ENCODE measurements at places on chromosomes 5 and 9.

DNA sequence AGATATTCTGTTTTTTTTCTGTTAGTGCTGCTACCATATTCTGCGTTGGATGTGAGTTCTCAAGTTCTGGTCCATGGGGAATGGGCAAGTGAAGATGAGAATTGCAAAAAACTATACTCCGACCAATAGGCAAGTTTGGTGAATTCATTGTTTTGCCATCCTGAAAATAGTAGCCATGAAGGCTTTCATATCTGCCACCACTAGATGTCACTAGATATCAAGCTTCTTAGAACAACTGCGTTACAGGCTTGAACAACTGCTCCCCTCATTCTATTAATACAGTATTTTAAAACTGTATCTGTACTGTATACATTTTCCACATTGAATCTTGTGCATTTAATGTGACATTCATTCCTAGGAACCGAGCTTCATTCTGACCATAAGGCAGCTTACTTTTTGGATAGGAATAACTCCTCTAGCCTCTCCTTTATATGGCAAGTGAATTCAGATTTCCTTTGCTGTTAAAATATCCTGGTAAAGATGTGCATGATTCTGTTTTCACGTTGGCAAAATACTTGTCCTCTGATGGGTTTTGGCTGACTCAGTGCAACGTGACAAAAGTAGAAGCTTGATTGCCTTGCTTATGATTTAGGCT lies 163.6 kb downstream of the SREK1 start:
- DNase-seq = peak; percentile 65

- DNase-seq = no peak
Observed at GRCh38 chr5:120465436-120465961, 1.4 kb downstream of the PRR16 start.

GRCh38 chr5:61306531-61307131 lies 25.4 kb upstream of the ZSWIM6 start:
- no peak for DNase-seq

DNA sequence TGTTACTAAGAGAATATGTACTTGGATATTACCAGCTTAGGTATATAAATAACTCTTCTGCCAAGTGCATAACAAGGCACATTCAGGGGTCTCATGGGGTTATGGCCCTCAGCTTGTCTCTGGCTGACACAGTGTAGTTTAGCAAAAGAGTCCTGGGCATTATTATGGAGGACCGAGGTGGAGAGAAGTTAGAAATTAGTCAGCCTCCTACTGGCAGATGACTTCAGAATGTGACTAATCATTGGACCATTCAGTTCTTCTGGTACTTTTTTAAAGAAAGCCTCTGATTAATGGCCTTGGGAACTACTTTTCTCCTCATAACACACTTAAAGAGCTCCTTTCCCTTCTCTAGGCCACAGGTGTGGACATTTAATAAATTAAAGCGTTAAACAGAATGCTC lies 178.9 kb downstream of the SH3GL2 start:
- DNase-seq = no peak

- no peak for DNase-seq
Observed at GRCh38 chr5:31049936-31050704, 143.4 kb upstream of the CDH6 start.

DNA sequence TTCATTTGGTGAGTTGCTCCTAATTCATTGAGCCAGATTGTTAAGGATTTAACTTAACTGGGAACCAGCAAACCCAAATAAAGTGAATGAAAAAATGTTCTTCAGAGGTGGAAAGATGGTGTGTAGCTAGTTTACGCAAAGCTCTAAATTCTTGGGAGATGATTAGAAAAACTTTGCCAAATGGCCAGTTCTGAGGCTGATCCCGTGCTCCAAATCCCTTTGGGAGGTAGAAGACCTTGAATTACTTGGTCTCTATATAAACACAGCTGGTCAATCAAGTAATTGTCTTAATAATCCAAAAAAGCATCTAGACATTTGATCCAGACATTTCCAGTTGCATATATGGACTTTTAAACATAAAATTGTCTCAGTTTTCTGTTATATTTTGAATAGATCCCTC lies 11.4 kb downstream of the ACTL7B start:
- no peak for DNase-seq

GRCh38 chr9:135647884-135648283 lies 8.5 kb upstream of the GLT6D1 start:
- no peak for DNase-seq

- DNase-seq = peak; percentile 34
Observed at GRCh38 chr5:78964889-78965288, 20.2 kb downstream of the ARSB start.

- no peak for DNase-seq
Observed at GRCh38 chr9:128405780-128406171, 14.9 kb upstream of the CERCAM start.

DNA sequence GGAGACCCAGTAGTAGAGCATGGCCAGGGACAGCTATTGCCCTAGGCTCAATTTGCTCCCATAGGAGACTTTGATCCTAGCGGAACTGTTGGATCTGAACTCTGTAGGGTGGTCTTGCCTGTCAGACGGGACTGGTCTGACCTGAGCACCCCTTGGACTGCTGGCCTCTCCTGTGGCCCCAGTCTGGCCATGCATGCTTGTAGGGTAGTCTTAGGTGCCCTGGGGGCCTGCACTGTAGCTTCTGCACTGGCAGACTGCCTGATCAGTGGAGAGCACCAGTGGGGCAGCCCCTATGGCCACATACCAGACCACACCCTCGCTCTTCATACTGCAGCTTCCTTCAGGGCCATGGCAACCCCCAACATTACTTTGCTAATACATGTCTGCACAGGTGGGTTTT lies 396.1 kb upstream of the GRAMD2B start:
- no peak for DNase-seq

DNA sequence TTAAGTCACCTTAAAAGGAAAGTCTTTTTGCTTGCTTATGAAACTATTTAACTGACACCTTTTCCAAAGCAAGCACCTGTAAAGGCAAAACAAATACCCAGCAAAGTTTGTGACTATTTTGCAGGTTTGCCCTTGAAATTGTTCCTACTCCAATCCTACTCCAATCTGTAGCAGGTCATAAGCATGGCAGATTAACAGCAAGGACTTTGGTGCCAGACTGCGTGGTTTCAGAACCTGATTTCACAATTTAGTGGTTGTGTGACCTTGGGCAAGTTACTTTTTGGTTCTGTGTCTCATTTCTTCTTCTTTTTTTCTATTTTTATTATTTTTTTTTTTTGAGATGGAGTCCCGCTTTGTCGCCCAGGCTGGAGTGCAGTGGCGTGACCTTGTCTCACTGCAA lies 282.1 kb downstream of the RFX3 start:
- no peak for DNase-seq

DNA sequence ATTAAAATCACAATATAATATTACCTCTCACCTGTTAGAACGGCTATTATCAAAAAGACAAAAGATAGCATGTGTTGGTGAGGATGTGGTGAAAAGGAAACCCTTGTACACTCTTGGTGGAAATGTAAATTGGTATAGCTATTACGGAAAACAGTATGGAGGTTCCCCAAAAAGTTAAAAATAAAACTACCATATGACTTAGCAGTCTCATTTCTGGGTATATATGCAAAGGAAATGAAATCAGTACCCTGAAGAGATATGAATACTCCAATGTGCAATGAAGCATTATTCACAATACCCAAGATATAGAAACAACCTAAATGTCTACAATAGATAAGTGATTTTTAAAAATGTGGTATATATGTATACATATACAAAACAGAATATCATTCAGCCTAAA lies 199.9 kb downstream of the SNX18 start:
- DNase-seq = no peak

GRCh38 chr5:16916262-16916878 lies 19.7 kb downstream of the MYO10 start:
- DNase-seq = no peak

GRCh38 chr5:141958546-141959172 lies 657 bp upstream of the PCDH12 start:
- no peak for DNase-seq

DNA sequence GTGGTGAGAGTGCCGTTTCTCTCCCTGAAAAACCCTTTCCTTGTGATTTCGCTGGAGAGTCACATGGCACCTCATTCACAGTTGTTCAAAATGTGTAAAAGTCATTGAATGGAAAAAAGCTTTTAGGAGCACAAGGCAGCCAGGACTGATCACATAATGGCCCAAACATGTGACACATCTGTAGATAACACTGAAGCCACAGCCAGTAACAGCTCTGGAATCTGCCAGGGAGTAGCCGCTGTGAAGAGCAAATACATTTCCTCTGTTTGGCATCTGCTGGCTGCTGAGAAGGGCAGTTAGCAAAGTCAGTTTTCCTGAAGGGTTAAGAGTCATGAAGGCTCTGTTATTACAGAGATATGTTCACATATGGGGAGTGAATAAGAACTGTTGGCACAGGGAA lies 271.8 kb downstream of the NNT start:
- no peak for DNase-seq

GRCh38 chr5:148145916-148146315 lies 22.4 kb upstream of the SPINK14 start:
- no peak for DNase-seq

- no peak for DNase-seq
Observed at GRCh38 chr5:80140496-80140895, 105.3 kb downstream of the THBS4 start.

- DNase-seq = no peak
Observed at GRCh38 chr9:128771094-128771721, 519 bp downstream of the ZER1 start.

DNA sequence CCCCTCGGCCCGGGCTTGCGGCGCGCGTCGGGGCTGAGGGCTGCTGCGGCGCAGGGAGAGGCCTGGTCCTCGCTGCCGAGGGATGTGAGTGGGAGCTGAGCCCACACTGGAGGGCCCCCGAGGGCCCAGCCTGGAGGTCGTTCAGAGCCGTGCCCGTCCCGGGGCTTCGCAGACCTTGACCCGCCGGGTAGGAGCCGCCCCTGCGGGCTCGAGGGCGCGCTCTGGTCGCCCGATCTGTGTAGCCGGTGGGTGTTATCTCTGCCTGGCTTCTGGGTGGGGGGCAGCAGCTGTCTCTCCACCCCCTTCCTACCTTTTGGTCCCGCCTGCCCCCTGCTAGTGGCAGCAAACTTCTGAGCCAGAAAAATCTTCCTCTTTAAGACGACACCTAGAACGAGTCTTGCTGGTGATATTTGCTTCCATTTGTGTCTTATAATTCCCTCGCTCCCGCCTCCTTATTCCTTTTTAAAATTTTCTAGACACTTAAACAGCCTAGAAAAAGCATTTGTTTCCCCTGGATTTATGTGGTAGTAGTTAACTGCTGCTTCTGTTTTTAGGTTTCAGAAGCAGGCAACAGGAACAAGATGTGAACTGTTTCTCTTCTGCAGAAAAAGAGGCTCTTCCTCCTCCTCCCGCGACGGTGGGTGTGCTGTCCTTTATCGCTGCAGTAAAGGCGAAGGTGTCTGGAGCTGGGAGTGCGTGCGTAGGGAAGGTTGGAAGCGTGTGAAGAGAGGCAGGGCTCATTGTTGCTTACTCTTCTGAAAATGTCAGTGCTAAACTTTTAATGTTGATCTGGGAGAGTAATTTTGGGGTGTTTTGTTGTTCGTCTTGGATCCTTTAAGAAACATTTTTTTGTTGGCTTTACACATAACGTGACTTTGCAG lies 554 bp downstream of the JAK2 start:
- DNase-seq = no peak

GRCh38 chr9:133998915-133999595 lies 6.9 kb upstream of the VAV2 start:
- DNase-seq = no peak

DNA sequence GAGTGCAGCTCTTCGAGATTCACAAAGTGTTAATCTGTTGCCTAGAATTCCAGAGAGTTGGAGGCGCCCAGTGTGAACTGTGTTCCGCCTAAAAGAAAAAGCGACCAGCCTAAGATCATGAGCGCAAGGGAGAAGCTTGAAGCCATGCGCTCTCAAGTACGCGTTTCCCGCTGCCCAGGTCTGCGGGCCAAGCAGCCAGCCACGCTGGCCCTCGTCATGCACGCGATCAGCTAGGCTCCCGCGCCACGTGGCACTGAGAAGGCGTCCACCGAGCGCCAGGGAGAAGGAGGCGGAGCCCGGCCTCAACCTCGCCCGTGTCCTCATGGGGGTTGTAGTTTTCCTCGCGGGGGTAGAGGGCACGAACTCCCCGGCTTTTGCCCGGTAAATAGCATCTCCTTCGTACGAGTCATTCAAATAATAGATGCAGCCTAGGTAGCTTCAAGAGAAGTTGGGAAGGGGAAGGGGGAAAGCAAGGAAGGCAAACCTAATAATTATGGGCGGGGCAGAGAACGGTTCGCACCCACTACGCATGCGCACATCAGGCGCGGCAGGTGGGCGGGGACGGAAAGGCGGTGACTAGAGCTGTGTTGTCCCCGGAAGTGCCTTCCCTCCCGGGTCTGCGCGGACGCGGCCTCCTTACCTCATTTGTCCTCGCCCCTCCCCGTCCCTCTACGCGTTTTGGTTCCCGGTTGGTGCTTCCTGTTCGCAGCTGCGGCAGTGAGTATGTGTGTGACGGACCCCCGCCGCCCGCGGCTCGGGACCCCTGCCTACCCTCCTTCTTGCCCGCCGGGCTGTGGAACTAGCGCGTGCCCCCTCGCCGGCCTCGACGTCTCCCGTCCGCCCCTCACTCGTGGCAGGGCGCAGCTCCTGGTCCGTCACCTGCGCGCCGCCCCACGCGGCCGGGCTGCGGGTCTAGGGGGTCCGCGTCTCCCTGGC lies at the start of gene ZCCHC7:
ZCCHC7 (plus strand) TSS at position 668 of the 936 bp plus-strand sequence.
- peak; percentile 57 for DNase-seq

DNA sequence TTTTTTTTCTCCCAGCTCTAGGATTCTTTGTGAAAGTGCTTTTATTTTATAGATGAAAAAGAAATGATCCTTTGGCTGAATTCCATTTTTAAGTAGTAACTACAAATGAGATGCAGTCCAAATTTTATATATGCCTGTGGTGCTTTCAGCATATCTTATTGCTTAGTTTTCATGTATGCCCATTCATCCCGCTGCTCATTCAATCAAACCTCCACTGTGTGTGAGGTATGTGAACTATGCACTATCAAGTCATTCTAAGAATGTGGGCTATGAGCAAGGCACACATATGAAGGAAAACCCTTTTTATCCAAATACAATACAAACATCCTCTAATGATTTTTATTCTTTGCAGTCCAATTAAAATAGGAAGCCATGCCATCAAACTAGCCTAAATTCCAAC lies 1069.1 kb upstream of the DMAC1 start:
- DNase-seq = no peak

DNA sequence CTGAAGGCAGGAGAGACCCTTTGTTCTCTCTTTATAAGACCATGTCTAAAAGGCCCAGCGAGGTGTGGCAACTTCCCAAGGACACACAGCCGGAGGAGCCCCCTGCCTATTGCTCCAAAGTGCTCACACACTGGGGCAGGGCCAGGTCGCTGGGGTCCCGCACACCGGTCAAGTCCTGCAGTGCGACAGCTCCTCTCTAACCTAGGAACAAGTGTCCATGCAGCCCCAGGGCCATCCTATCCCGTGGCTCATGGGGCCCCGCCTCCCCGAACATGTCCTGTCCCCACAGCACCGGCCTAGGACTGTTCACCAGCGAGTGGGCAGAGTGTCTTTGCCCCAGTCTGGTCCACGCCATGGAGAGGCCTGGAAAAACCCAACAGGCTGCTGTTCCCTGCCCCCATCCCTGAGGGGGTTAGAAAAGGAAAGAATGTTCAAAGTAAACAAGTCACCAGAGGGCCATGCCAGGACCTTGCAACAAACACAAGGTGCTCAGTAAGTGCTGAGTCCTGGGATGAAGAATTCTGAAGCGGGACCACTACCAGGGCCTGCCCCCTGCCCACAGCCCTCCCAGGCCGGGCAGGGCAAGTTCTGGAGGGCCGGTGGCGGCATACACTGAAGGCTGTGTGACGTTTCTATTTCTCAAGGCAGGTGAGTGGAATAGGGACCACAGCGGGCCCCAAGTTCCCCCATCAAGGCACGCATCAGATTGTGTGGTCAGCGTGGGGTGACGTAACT lies 938 bp downstream of the NINJ1 start:
- DNase-seq = no peak

Measured in SHP77 treated with DMSO at 0.1 percent for 48 hours (cell line).